Kidney (tissue), 22 donors: ENCODE measurements at places on chromosomes 7 and 10. TPM values are rescaled to one million over a fixed set of nuclear protein-coding genes. Genes with fewer than 3 reads are reported as not detected.

Gene TMEM213
- total RNA-seq: 30.2 TPM

Gene POLR2J2
- 10.5 TPM for total RNA-seq

Gene FANK1
- total RNA-seq: 13.4 TPM

Gene SPDYE3
- not detected for total RNA-seq

Gene ASZ1
- total RNA-seq: not detected

Gene PWWP2B
- total RNA-seq: 24.3 TPM

Gene NEUROG3
- total RNA-seq: not detected

Gene NKX6-2
- 2.5 TPM for total RNA-seq

Gene LRMDA
- 23.2 TPM for total RNA-seq

Gene GIMAP6
- total RNA-seq: 48.7 TPM

Gene PDE6C
- not detected for total RNA-seq

Gene SGCE
- total RNA-seq: 59.6 TPM

Gene LIPM
- not detected for total RNA-seq

Gene HIF1AN
- 40.6 TPM for total RNA-seq

Gene CYP3A7
- not detected for total RNA-seq

Gene EBLN1
- not detected for total RNA-seq

Gene VSTM4
- total RNA-seq: 8.5 TPM

Gene BHLHA15
- total RNA-seq: 3.1 TPM

Gene FAM53B
- total RNA-seq: 30.0 TPM

Gene ALOX5
- 58.1 TPM for total RNA-seq

Gene WNT8B
- not detected for total RNA-seq

Gene GARIN1A
- total RNA-seq: 2.5 TPM

Gene C10orf105
- total RNA-seq: 0.35 TPM
